ENCODE measurements at places on chromosomes 6 and 20.

DNA sequence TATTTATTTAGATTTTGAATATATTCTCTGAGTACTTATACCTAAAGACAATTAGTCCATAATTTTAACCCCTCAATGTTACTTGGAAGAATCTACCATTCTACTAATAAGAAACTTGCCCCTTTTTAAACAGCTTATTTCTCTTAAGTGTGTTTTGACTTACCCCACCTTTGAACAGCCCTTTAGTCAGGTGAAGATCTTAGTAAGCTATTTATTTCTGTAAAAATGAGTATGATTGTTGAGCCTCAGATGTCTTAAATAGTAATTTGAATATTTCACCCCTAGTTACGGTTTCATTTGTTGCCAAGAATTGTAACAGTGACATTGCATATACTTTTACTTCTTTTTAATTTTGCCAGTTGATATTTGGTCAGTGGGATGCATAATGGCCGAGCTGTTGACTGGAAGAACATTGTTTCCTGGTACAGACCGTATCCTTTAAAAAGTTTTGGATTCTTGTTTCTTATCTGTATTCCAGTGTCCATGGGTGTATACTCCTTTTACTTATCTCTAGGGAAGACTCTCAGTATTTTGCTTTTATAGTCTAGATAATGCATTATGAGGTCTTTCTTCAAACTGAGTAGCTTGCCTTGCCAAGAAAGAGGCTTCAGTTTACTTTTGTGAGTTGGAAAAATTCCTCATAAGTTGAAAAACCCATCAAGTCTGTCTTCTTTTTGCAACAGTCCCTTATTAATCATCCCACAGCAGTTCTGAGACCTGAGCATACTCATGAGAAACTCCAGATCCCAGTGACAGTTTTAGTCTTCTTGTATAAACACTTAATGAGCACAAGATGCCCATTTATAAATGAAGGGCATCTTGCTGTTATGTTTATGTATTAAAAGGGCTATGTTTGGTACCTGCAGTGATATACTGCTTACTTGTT, 48.8 kb downstream of the MAPK14 start:
- DNase-seq, result no peak

DNA sequence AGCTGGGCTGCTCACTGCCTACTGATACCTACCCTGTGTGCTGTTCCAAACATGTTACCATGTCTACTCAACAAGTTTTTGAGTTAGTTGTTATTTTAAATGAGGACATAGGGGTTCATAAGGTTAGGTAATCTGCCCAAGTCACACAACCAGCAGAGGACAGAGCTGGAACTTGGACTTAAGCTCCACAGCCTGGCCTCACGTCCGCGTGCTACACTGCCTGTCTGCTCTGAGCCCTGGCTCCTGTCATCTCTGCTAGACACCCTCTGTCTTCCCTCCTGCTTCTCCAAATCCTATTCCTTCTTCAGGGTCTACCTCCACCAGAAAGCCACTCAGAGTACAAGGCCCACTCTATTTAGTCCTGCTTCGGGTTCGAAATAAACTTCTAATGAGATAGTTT, 18.2 kb downstream of the ANKRD66 start:
- no peak for DNase-seq

GRCh38 chr6:33898771-33899170, 95.0 kb upstream of the MLN start:
- DNase-seq, result no peak

- no peak for DNase-seq
Observed at GRCh38 chr6:83071023-83071422, 3.6 kb downstream of the DOP1A start.
